Nucleus accumbens (tissue), 56 donors: ENCODE measurements at places on chromosomes 2 and 18.

- peak; percentile 76 for DNase-seq
These were observed 500.2 kb downstream of the EIPR1 start for GRCh38 chr2:2877427-2877826.

GRCh38 chr2:84474176-84474575 is 15.1 kb upstream of the SUCLG1 start:
- no peak for DNase-seq

DNA sequence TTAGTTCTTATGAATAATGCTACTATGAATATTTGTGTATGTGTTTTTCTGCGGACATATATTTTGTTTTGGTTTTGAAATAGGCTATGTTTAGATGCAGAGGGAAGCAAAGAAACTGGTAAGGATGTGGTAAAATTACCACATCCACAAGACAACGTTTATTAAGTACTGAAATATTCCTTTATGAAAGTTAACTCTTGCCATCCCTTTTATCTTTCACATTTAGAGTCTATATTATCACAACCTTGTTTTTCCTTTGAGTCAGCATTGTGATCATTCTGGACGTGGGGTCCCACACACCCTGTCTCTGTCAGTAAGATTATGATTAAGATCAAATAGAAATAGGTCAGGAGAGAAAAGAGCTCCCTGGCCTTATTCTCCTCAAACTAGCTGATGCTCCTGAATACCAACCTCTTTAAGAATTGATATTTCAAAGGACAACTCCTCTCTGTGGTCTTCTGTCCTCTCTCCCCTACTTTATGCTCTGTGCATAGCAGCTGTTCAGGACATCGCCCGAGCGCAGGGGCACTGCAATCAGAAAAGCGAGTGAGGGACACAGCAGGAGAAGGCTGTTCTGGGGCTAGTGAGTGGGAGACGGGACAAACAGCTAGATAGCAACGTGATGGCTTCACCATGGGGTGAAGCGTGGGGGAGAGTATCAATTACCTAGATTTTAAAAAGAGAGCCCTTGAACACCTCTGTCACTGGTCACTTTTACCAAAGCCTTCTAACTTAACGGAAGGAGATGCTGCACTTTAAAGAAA is 12.2 kb downstream of the METAP1D start:
- DNase-seq = no peak

- DNase-seq = no peak
These were observed 151.2 kb downstream of the CAPN13 start for GRCh38 chr2:30656079-30656478.

- DNase-seq = no peak
These were observed 89.5 kb downstream of the ZFP36L2 start for GRCh38 chr2:43136876-43137275.

DNA sequence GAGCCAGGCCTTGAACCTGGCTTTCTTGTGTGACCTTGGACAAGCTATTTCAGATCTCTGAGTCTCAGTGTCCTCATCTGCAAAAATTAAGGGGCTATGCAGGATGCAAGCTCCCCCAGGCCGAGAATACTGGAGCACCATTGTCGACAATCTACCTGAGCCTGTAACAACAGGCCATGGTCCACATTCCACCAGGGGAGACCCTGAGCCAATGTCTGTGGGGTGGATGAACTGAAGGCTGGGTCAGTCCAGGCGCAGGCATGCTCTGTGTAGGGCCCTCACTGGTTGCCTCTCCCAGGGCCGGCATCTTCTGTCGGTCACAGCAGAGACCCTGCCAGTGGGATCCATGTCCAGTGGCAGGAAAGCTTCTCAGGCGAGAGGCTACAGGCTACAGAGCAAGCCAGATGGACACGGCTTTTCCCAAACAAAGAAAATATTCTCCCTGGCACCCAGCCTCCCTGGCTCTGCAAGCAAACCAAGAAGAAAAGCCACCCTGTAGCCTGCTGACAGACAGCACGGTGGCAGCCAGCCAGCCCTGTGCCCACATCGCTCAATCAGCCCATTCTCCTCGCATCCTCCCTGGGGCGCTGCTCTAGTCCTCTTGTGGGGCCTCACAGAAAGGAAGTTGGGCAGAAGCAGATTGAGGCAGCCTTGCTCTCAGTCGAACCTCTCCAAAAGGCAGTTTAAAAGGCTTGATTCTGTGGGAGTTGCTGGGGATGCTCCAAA is 48.7 kb upstream of the FZD7 start:
- DNase-seq = peak; percentile 81
